Adrenal gland (tissue), 19 donors: ENCODE measurements at places on chromosomes 2 and 18.

DNA sequence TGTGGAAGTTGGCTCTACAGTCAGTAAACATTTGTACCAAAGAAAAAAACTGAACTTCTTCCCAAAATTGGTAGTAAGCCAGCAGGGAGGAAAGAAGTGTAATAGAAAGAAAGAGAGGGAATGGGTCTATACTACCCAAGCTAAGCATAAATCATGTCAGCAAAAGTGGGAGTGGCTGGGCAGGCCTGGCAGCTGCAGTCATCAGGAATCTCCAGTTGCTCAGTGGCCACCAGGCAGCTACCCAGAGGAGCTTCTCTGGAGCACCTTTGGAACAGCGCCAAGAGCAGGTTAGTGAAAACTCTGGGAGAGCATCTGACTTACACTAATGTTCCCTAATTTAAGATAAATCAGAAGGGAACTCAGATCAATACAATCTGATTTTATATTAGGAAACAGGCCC lies 14.3 kb downstream of the FRZB start:
- H3K36me3 ChIP-seq = no peaks in the 10 kb centered on the region
- H3K27me3 ChIP-seq = no peaks in the 10 kb centered on the region
- no peak for DNase-seq
- H3K4me1 ChIP-seq = no peaks in the 10 kb centered on the region
- H3K4me3 ChIP-seq = no peak overlapping the region

DNA sequence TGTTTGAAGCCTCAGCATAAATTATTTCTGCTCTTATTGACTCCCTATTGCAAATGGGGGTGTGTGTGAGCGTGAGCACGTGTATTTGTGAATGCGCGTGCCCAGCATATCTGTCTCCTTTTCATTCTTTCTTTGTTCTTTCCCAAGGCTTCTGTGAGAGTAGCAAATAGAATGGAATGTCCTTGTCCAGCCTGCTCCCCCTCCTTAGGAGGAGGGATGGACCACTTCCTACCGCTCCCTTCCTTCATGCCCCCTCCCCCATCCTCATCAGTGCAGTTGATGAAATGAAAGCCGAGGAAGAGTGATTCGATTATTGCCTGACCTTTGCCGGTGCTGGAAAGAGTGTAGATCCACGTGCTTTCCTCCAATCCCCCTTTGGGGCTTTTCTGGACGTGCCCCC lies 102.0 kb downstream of the CPO start:
- no peaks in the 10 kb centered on the region for H3K27me3 ChIP-seq
- no peak overlapping the region for H3K27ac ChIP-seq
- DNase-seq = no peak

- no peaks in the 10 kb centered on the region for H3K36me3 ChIP-seq
- peak overlapping the region; percentile 35 for H3K27ac ChIP-seq
- no peaks in the 10 kb centered on the region for H3K4me1 ChIP-seq
- DNase-seq = no peak
- H3K4me3 ChIP-seq = no peak overlapping the region
Measured at GRCh38 chr2:241860184-241861078, 1.7 kb upstream of the PDCD1 start.

DNA sequence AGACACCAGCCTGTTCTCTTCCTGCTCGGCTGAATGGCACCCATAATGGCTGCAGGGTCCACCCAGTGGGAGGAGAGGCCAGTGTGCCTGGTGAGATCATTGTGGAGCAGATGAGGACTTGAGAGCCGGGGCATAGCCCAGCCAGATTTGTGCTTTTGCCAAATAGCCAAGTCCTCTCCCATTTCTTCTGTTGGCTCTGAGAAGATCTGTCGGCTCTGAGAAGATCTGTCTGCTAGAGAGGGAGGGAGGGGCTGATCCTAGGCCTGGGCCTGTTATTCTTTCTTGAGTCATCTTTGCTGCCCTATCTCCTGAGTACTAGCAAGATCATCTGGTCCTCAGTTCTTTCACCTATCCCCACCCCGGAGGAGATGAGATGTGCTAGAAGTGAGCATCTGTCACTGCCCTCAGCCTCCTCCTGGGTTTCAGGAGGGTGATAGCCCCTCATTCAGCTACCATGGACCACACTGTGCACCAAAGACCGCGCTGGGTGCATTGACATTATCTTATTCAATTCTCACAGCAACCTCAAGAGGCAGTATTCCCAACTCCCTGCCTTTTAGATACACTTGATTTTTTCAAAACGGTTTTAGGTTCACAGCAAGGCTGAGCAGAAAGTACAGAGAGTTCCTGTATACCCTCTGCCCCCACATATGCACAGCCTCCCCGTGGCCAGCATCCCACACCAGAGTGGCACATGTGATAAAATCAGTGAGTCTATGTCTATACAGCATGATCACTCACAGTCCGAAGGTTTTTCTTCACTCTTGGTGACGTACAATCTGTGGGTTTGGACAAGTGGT lies 98.6 kb downstream of the CAPN13 start:
- peaks cover 4% of the 10 kb centered on the region for H3K27me3 ChIP-seq
- no peaks in the 10 kb centered on the region for H3K36me3 ChIP-seq
- H3K4me3 ChIP-seq = no peak overlapping the region
- no peaks in the 10 kb centered on the region for H3K4me1 ChIP-seq
- DNase-seq = no peak

- no peak overlapping the region for H3K27ac ChIP-seq
- no peak overlapping the region for H3K4me3 ChIP-seq
- H3K36me3 ChIP-seq = no peaks in the 10 kb centered on the region
- H3K4me1 ChIP-seq = no peaks in the 10 kb centered on the region
- H3K27me3 ChIP-seq = no peaks in the 10 kb centered on the region
Measured at GRCh38 chr2:85369500-85369899, 14.9 kb downstream of the ELMOD3 start.

DNA sequence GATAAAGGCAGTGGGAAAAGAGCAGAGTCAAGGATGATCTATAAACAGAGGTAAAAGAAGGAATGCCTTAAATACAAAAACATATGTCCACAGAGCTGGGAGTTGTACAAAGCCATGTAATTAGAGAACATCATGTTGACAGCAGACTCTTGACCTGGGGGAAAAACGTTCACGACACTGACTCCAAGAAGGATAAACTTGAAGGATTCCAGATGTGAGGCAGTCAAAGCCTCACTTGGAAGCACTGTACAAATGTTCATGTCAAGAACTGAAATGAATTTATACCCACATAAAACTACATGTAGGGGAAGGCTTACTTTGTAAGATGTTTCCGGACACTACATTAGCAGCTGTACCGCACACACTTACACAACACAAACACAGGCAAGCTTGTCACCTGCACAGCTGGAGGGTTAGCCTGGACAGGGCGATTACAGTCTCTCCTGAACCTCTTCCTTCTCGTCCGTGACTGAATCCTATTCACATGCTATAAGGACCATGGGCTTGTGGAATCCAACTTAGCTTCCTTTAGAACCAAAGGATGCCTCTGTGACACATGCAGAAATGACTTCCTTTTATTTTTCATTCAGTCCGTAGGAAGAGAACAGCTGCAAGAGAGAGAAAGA lies 88.6 kb downstream of the SH3YL1 start:
- DNase-seq = no peak
- H3K27me3 ChIP-seq = no peaks in the 10 kb centered on the region
- no peak overlapping the region for H3K4me3 ChIP-seq
- no peaks in the 10 kb centered on the region for H3K36me3 ChIP-seq

DNA sequence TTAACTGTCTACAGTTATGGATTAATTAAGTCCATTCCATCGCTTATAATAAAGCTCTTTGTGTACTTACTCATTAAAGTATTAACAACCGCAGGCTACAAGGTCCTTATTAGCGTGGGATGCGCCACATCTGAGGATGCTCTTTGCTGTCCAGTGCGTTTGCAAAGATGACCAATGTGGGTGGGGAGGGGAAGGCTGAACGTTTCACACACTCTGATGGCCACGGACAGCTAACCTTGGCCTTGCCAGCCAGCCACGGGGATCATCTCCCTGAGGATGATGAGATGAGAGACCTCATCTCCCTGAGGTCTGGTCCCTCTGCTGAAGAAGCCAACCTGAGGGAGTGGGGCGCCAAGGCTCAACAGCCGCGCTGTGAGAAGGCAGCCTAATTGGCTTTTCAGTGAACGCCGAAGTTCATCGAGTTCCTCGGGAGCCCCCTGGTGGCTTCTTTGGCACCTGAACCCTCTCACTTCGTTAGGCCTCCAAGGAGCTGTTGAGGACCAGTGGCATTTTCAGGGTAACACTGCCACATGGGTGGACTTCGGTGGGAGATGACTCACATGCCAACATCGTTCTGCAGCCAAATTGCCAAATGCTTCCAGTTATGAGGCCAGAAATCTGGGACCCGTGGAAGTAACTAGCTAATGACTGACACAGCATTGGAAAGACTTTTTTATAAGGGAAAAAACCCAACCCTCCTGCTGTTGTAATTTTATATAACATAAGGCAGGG lies 69.3 kb upstream of the SEC11C start:
- no peaks in the 10 kb centered on the region for H3K27me3 ChIP-seq
- no peaks in the 10 kb centered on the region for H3K36me3 ChIP-seq
- DNase-seq = peak; percentile 94
- no peak overlapping the region for H3K27ac ChIP-seq
- no peaks in the 10 kb centered on the region for H3K4me1 ChIP-seq

- H3K36me3 ChIP-seq = no peaks in the 10 kb centered on the region
- H3K27me3 ChIP-seq = no peaks in the 10 kb centered on the region
- DNase-seq = no peak
- H3K27ac ChIP-seq = no peak overlapping the region
- H3K4me1 ChIP-seq = no peaks in the 10 kb centered on the region
Measured at GRCh38 chr2:193895226-193895625, 1700.5 kb upstream of the TMEFF2 start.

GRCh38 chr2:153584244-153584643 lies 105.7 kb upstream of the RPRM start:
- H3K36me3 ChIP-seq = no peaks in the 10 kb centered on the region
- H3K27ac ChIP-seq = no peak overlapping the region
- no peaks in the 10 kb centered on the region for H3K27me3 ChIP-seq

DNA sequence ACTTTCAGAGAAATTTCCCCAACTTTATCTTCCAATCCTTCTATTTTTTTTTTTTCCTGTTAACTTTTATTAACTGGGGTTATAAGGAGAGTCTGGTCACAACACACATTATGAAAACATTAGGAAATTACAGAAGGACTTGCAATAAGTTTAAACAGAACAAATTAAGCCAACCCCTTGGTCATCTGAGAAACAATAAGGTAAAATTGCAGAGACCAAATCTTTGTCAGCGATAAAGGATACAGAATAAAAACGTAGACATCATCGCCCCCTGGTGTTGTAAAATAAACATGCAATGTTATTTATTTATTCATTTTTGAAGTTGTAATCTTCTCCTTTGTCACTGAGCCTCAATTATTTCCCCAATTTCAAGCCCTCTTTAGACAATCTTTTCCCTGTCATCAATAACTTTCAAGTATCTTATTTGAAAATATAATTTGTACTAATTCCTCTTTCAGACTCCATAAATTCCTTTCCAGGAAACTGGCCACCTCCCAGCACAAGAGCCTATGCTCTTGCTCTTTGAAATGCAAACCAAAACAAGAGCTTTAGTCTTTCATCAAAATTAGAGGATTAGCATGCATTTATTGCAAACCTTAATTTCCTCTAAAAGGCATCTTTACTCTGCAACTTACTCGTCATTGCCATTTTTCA lies 19.5 kb downstream of the G6PC2 start:
- H3K27ac ChIP-seq = no peak overlapping the region
- H3K27me3 ChIP-seq = no peaks in the 10 kb centered on the region
- no peak overlapping the region for H3K4me3 ChIP-seq

- peaks cover 3% of the 10 kb centered on the region for H3K36me3 ChIP-seq
- H3K27me3 ChIP-seq = no peaks in the 10 kb centered on the region
- no peak overlapping the region for H3K4me3 ChIP-seq
- no peak overlapping the region for H3K27ac ChIP-seq
- no peak for DNase-seq
- peaks cover 3% of the 10 kb centered on the region for H3K4me1 ChIP-seq
Measured at GRCh38 chr18:12456441-12456840, 48.7 kb downstream of the PRELID3A start.

DNA sequence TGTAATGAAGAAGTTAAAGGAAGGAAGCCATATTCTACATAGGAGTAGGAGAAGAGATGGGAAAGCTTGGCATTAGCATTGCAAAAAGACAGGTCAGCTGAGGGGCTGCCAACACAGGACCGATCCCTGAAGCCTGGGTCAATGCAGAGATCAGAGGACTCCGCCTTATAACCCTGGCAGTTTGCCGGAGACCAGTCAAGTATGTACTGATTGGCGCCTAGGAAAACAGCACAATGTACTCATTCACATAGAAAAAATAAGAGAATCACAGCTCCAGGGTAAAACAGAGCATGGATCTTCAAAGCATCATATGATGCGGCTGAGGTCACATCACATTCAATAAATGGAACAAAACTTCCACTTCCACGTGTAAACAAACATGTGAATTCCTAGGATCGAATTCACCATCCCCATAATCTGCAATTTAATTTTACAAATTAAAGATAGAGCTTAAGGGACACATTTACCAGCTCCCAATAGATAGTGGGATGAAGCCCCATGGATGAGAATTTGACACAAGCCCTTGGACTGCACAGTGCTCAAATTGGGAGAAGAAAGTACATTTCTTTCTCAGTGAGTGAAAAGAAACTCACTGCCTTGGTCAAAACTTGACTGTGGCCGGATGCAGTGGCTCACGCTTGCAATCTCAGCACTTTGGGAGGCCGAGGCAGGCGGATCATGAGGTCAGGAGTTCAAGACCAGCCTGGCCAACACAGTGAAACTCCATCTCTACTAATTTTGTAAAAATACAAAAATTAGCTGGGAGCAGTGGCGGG lies 135.0 kb upstream of the KLHL14 start:
- H3K36me3 ChIP-seq = no peaks in the 10 kb centered on the region
- no peaks in the 10 kb centered on the region for H3K4me1 ChIP-seq
- H3K27ac ChIP-seq = no peak overlapping the region
- DNase-seq = no peak

- DNase-seq = no peak
- no peak overlapping the region for H3K4me3 ChIP-seq
- peaks cover 12% of the 10 kb centered on the region for H3K4me1 ChIP-seq
- H3K36me3 ChIP-seq = peaks cover 67% of the 10 kb centered on the region
- H3K27me3 ChIP-seq = no peaks in the 10 kb centered on the region
Measured at GRCh38 chr2:85846411-85846810, 42.4 kb downstream of the ST3GAL5 start.

DNA sequence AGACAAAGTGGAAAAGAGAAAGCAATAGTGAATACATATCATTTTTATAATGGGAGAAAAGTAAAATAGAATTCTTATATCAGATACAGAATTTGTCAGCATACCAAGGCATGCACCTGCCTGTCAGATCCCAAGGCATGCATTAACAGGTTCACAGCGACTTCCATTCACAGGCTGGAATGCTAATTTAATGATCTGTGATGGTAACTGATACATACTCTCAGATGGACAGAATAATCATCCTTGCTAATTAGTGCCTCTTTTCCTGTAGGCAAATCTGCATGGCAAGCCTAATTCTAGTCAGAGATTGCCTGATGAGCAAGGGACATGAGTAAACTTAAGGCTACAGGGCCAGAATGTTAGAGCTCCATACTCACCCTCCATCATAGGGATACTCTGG lies 76.1 kb downstream of the PRKRA start:
- DNase-seq = no peak
- H3K27me3 ChIP-seq = no peaks in the 10 kb centered on the region
- no peaks in the 10 kb centered on the region for H3K36me3 ChIP-seq
- H3K27ac ChIP-seq = no peak overlapping the region

GRCh38 chr2:199100326-199101110 lies 357.2 kb downstream of the SATB2 start:
- H3K4me3 ChIP-seq = no peak overlapping the region
- no peaks in the 10 kb centered on the region for H3K27me3 ChIP-seq
- H3K4me1 ChIP-seq = no peaks in the 10 kb centered on the region
- H3K27ac ChIP-seq = no peak overlapping the region
- H3K36me3 ChIP-seq = no peaks in the 10 kb centered on the region

- no peak for DNase-seq
- H3K27me3 ChIP-seq = no peaks in the 10 kb centered on the region
- H3K27ac ChIP-seq = no peak overlapping the region
- H3K4me1 ChIP-seq = no peaks in the 10 kb centered on the region
- H3K4me3 ChIP-seq = no peak overlapping the region
- H3K36me3 ChIP-seq = no peaks in the 10 kb centered on the region
Measured at GRCh38 chr18:59536166-59536565, 161.1 kb downstream of the CCBE1 start.
